ENCODE measurements at places on chromosomes 11 and 22. TPM values are rescaled to one million over a fixed set of nuclear protein-coding genes. Genes with fewer than 3 reads are reported as not detected.

GRCh38 chr11:93907901-93908300, 57.5 kb upstream of the VSTM5 start:
- no peak overlapping the region for H3K4me3 ChIP-seq
- no peak for DNase-seq
- H3K27me3 ChIP-seq = no peaks in the 10 kb centered on the region
- H3K4me1 ChIP-seq = no peaks in the 10 kb centered on the region

DNA sequence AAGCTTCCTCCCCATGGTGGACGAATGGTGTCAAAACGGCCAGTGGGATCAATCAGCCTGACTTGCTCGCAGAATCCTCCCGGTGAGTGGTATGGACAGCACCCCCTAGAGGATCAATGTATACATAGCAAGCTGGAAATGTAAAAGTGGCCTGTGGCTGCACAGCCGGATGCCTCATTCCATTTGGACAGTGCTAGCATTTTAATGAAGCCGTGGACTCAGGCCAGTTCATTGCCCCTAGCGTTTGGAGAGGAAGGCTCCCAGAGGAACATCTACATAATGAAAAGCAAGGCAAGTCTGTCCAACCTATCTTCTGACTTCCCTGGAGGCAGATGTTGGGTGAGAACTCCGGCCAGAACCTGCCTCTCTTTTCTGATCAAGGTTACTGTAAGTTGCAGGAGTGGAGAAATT, 942.3 kb downstream of the NTM start:
- no peak for DNase-seq
- no peaks in the 10 kb centered on the region for H3K27me3 ChIP-seq
- no peaks in the 10 kb centered on the region for H3K36me3 ChIP-seq
- no peak overlapping the region for H3K4me3 ChIP-seq

ARHGEF17 gene
- not detected for total RNA-seq

- H3K27me3 ChIP-seq = no peaks in the 10 kb centered on the region
- peaks cover 38% of the 10 kb centered on the region for H3K4me1 ChIP-seq
- no peak for DNase-seq
- H3K4me3 ChIP-seq = no peak overlapping the region
These were observed 270.7 kb downstream of the ETS1 start for GRCh38 chr11:128316541-128317227.

DNA sequence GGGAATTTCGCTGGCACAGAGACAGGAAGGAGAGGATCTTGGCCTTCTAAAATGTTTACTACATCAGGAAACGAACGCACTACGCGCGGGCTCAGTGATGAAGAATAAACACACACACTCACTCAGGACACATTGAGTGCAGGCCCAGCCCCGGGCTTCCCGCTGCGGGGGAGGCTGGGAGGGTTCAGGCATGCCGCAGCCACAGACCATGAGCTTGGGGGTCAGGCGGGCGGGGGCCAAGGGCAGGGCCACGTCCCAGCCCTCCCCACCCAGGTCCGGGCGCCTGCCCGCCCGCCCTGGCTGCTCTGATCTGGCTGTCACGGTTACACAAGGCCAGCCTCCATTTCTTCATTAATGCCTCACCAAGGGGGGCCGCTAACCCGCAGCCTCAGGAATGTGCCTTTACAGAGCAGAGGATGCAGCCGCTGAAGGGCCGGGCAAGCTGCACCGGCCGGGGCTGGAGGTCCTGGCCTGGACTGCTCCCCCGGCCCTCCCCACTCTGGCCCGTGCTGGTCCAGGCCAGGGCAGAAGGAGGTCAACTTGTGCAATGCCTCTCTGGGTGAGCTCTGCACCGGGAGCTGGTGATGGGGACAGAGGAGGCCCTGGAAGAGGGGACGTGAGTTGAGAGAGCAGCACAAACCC, 41.7 kb downstream of the IGF2 start:
- H3K36me3 ChIP-seq = no peaks in the 10 kb centered on the region
- peaks cover 13% of the 10 kb centered on the region for H3K4me1 ChIP-seq
- H3K27ac ChIP-seq = no peak overlapping the region
- no peak for DNase-seq
- no peak overlapping the region for H3K4me3 ChIP-seq
- H3K27me3 ChIP-seq = no peaks in the 10 kb centered on the region

GRCh38 chr11:14499178-14499559, 442 bp downstream of the COPB1 start:
- peak overlapping the region; percentile 85 for H3K4me3 ChIP-seq
- peaks cover 43% of the 10 kb centered on the region for H3K36me3 ChIP-seq
- peaks cover 6% of the 10 kb centered on the region for H3K4me1 ChIP-seq
- no peaks in the 10 kb centered on the region for H3K27me3 ChIP-seq
- peak overlapping the region; percentile 56 for H3K27ac ChIP-seq
- DNase-seq = peak; percentile 60

DNA sequence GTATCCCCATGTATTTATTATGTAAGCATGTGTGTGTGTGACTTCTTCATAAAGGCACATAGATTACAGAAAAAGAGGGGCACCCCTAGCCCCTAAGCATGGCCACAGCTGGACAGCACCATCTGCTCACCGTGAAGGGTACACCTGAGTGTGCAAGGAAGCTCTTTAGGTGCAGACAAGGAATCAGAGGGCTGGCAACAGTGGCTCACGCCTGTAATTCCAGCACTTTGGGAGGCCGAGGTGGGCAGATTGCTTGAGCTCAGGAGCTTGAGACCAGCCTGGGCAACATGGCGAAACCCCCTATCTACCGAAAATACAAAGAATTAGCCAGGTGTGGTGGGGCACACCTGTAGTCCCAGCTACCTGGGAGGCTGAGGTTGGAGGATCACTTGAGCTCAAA, 56.3 kb downstream of the DGCR2 start:
- no peaks in the 10 kb centered on the region for H3K4me1 ChIP-seq
- H3K4me3 ChIP-seq = no peak overlapping the region
- H3K27me3 ChIP-seq = no peaks in the 10 kb centered on the region
- no peak for DNase-seq

TTLL12 gene
- total RNA-seq = 6.6 TPM
